ENCODE measurements at places on chromosomes 6 and 20.

GRCh38 chr6:119207327-119207726 is 128.9 kb upstream of the FAM184A start:
- DNase-seq = no peak

GRCh38 chr6:138512609-138513008 is 13.3 kb upstream of the NHSL1 start:
- no peak for DNase-seq

DNA sequence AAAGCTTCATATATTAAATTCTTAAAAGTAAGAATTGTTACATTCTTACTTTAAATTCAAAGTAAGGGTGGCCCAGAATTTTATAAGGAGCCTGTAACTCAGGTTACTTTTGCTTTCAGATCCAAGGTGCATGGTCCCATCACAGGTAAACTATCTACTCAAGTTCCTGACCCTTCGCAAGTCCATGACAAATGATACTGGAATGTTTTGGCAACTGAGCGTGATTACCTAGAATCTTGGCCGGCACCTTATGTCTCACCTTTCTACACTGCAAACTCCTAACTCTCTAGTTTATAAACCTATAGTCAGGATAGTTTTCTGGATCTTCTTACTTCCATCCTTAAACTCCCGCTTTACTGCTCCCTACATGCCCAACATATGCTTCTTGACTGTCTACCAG is 67.9 kb upstream of the HMGN3 start:
- DNase-seq = no peak

DNA sequence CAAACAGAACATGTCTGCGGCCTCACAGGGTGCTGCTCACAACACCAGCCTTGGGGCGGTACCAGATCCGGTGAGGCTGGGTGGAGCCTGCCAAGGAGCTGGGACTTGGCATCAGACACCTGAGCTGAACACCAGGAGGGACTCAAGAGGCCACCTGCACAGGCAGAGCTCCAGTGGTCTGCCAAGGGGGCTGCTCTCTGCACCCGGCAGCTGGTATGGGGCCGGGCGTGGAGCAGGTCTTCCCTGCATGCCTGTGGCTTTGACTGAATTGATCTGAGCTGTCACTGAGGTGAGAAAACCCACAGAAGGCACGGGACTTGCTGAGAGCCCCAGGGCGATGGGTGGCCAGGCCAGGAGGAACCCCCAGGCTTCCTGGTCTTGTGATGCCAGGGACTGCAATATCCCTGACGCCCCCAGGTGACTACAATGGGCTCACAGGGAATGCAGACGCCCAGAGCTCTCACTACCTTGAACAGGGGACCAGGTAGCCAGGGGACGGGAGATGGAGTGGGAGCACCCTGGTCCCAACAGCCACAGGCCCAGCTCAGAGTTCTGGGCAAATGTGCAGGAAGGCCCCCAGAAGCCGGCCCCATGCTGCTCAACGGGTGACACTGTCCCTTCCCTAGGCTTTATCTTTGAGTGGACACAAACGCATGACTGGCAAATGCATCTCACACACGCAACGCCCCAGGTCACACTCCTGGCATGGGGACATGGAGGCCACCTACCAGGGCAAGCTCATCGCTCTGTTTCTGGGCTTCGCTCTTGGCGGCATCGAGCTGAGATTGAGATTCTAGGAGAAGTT is 48.2 kb downstream of the DSTN start:
- peak; percentile 58 for DNase-seq

DNA sequence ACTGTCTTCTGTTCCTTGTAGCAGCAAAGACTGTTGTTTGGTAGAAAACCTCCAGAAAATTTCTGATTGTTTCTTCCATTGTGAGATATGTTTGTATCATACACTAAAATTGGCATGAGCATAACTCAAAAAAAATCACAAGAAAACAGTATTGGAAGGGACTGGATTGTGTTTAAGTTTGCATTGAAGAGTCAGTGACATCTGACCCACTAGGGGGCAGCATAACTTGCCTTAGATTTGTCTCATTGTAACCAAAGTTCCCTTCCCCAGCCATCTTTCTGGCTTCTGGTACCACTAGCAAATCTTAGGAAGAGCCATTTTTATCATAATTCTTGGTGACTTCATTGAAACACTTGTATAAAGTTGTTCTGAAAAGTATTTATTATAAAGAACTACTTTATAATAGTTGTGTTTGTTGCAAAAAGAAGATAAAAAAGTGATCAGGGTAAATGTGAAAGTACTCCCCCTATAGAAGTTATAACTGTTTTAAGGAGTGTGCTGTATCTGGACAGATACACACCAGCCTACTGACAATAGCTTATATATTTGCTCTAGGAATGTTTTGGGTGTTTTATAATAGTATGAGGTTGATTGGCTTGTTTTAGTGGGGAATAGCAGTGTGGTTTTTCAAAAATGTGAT is 7.7 kb downstream of the CSTF1 start:
- DNase-seq = peak; percentile 70

DNA sequence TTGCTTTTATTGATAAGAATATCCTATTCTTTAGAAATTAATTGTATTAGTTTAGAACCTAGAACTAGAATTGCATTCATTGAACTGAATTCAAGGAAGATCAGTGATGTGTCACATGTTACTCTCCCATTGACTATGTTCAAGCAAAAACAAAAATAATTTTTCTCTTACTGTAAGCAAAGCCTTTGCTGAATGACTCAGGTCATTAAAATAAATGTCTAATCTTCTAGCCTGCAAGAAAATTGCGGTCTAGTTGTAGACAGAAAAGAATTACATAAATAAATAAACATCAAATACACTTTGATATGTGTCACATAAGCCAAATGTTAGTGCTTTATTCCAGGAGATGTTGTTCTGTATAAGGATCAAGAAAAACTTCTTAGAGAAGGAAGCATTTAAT is 387.9 kb downstream of the ADGRB3 start:
- DNase-seq = no peak

DNA sequence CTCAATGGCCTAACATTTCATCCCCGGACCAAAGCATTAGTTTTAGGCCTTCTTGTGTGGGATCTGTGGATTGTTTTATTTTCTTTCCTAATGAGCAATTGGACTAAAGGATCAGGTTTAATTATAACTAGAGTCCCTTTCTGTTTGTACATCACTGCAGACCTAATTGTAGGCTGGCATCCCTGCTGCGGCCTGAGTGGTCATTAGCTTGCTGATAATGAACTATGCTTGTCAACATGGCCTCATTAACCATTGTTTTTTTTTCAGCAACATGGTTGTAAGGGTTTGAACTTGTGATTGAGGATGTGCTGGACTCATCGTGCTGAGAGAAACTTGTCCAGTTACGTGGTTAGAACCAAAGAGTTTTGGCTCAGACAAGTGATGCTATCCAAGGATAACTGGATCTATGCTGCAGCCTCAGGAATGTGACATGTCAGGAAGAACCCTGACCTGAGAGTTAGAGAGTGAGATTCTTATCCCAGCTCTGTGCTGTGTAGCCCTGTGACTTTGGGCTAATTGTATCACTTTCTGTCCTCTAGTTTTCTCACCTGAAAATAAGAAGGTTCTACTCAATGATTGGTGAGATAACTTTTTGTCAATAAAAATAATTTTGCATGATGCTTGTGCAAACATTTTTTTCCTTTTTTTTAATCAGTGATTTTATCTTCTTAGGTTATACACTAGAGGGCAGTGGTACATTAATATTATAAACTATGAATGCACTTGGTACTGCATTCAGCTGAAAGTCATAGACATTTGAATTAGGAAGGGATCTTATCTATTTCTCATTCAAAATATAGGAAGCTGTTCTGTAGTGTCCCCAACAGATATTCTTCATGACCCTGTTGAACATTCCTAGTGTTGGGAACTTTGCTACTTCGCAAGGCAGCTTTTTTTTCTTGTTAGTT is 140.9 kb downstream of the RNF144B start:
- DNase-seq = no peak

- peak; percentile 1 for DNase-seq
Observed at GRCh38 chr20:59650418-59650817, 46.1 kb downstream of the PHACTR3 start.

GRCh38 chr20:45355209-45356084 is 7.2 kb upstream of the SDC4 start:
- DNase-seq = no peak

GRCh38 chr20:21701171-21701876 is 4.1 kb upstream of the PAX1 start:
- no peak for DNase-seq

DNA sequence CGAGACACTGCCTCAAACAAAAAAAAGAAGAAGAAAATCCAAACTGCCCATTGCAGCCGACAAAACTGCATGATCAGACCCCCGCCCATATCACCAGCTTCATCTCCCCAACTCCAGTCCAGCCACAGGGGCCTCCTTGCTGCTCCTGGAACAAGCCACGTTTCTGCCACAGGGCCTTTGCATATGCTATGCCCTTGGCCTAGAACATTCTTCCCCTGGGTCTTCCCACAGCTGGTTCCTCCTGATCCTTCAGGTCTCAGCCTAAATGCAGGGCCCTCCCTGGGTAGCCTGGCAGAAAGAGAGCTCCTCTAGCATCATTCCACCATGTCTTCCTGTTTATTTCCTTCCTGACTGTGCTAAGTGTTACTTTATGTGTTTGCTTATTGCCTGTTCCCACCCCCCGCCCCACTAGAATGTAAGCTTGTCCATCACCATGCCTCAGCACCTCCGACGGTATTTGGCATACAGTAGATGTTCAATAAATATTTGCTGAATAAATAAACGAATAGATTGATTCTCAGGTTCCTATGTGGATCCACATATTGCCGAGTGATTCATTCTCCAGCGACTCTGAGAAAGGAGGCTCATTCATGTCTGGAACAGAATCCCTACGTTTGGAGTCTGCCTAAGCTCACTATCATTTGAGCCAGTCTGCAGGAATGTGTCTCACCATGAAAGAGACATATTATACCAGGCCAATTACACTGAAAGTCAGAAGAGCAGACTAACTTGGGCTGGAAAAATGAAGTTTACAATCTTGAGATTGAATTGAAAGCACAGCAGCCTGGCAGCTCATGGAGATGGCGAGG is 56.1 kb downstream of the NFATC2 start:
- no peak for DNase-seq

- DNase-seq = no peak
Observed at GRCh38 chr20:49385465-49385864, 97.0 kb downstream of the KCNB1 start.

GRCh38 chr20:11651138-11651537 is 266.6 kb upstream of the BTBD3 start:
- DNase-seq = no peak

- DNase-seq = no peak
Observed at GRCh38 chr6:164097551-164098398, 683.3 kb downstream of the QKI start.

DNA sequence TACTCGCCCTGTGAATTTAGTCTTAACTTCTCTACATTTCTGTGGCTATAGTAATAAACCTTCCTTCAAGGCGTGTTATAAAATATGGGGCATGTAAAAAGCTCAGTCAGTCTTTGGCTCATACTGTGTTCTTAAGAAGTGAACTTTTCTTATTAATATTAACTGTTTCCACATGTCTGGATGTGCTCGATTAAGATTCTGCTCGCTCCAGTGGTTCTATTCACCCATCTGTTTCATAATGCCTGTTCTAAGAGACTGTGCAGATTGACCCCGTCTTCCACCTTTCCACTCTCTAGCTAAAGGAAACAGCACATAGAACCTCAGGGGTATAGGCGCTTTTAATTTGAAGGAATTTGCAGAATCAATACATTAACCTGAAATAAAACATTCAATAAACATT is 99.9 kb downstream of the L3MBTL3 start:
- DNase-seq = no peak

- no peak for DNase-seq
Observed at GRCh38 chr6:105041880-105042279, 85.0 kb downstream of the LIN28B start.

DNA sequence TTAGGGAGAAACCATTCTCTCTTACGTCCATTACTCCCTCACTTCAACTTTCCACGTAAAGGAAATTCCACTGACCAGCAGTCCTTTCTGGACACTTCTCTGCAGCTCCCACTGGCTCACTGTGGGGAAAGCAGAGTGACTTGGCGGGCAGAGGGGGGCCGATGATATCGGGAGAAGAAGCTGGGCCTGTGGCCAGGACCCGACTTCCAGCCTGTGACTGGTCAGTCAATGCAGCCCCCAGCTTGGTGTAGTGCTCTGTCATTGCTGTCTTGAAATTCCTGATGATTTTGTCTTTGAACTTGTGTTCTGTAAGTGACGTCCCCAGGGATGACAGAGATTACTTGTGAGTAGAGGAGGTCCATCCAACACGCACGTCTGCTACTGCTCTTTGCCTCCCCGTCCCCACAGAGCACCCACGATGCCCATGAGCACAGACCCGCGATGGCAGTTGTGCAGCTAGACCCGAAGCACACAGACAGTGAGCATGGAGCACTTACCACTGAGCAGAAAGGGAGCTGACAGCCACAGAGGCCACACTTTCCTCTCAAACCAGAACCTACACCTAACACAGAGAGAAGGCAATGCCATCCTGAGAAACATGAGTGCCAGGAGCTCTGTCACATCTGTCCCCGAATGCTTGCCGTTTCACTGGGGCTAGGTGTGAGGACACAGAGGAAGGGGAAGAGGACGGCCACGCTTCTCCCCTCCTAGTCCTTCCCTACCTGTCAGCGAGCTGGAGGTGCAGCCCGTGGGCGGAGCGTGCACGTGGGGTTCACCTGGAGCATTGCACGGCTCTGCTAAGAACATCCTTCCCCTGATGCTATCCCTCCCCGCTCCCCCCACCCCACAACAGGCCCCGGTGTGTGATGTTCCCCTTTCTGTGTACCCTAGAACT is 25.7 kb downstream of the DACT2 start:
- DNase-seq = no peak

- DNase-seq = no peak
Observed at GRCh38 chr6:18350271-18350670, 36.9 kb upstream of the RNF144B start.

DNA sequence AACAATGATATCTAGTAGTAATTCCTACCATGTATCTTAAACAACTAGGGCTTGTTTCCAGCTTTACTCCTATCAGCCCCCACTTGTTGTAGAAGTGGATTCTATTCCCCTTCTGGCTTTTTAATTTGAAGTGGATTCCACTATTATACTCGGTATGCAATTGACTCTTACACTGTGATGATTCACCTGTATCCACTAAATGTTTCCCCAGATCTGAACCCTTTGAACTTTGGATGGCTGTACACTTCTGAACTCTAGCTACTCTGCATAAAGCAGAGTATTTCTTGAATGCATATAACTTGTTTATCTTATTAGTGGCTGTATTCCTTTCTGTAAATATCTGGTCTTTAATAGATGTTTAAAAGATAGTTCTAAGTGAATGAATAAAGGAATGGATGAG is 538.4 kb upstream of the NRSN1 start:
- no peak for DNase-seq

- no peak for DNase-seq
Observed at GRCh38 chr20:43666376-43667328, at the start of gene MYBL2. Gene MYBL2, plus strand, starts transcription at chr20:43667114. Its CDS starts 170 bp downstream, at chr20:43667284.

DNA sequence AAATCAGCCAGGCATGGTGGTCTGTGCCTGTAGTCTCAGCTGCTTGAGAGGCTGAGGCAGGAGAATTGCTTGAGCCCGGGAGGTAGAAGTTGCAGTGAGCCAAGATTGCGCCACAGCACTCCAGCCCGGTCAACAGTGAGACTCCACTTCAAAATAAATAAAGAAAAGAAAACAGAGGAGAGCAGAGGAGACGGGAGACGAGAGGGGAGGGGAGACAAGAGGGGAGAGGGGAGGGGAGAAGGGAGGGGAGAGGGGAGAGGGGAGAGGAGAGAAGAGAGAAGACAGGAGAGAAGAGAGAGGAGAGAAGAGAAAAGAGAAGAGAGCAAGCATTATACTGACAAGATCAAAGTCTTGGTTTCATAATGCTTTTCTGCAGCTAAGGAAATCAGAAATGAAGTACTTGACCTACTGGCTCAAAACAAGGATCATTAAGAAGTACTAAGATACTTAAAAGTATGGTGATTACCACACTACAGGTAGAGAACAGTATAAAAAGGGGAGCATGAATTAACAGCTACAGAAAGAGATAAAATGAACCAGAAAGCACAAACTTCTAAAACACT is 30.5 kb downstream of the FAM8A1 start:
- no peak for DNase-seq

All from right atrium auricular region (tissue), 2 donors.